ENCODE measurements at places on chromosomes 6 and 20.

- no peak for DNase-seq
Measured at GRCh38 chr6:110859335-110859792, 15.2 kb upstream of the AMD1 start.

DNA sequence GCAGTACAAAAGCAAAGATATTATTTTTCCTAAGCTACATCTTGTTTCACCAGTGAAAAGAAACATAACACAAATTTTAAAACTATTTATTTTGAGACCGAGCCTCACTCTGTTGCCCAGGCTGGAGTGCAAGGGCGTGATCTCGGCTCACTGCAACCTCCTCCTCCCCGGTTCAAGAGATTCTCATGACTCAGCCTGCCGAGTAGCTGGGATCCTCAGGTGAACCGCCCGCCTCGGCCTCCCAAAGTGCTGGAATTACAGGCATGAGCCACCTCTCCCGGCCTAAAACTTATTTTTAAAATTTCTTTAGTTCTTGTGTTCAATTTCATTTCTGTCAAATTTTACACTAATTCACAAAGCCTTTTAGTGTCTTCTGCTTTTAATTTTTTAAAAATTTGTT lies 5.9 kb downstream of the SRSF12 start:
- no peak for DNase-seq

- no peak for DNase-seq
Measured at GRCh38 chr6:21173031-21173430, 420.5 kb upstream of the SOX4 start.

DNA sequence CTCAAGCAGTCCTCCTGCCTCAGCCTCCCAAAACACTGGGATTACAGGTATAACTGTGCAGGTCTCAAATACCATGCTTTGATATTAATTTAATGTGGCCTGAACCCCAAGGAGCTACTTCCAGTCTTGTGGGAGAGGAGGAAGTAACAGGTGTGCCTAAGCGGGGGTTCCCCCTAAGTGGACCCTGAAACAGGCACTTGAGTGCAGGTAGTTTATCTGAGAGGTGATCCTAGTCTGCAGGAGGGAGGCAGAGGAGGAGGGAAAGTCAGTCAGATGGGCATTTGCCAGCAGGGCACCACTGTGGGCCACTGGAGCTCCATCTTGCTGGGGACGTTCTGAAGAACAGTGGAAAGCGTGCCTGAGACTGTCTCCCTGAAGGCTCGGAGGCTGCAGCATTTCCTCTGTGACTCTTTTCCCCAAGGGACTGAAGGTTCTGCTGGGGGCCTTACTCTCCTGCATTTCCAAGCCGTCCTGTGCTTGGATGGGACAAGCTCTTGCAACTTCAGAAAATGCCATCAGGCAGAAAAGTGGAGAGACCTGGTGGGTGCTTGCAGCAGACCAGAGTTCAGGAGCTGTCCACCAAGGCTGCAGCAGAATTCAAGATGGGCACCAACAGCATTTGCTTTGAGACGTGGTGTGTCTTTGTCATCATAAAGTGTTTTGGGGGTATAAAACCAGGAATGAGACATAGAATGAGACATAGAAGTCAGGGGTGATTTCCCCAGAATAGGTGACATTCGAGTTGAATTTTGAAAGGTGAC lies 4.6 kb upstream of the DLGAP4 start:
- DNase-seq, result no peak

- no peak for DNase-seq
Measured at GRCh38 chr6:54877713-54878317, 31.2 kb downstream of the FAM83B start.

DNA sequence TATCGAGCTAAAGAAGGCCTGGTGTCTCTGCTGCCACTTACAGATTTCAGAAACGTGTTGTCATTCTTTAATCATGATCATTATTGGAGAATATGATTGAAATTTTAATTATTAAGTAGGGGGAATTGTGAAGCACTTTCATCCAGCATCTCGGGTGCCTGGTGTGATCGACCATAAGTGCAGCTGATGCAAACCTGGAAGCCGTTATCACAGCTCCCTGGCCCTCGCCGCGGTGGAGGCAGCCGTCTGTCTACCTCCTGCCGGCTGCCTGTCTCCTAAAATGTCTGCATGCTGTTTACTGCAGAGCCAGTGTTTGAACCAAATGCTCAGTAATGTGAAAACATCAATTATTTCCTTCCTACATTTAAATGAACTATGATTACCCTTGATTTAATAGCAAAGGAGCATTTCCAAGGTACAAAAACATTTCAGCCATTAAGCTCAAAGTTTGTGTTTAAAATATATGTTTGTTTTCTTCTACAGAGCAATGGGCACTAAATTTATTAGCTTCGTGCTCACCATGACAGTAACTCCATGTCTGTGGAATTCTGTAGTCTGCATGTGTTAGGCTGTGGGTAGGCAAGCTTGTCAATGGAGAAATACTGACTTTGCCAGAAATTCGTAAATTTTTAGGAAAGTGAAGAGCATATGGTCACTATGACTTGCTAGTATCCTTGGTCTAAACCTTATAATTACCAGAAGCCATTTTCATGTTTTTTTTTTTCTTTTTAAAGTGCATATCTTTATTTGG lies 184.5 kb upstream of the AGPAT4 start:
- DNase-seq, result no peak

DNA sequence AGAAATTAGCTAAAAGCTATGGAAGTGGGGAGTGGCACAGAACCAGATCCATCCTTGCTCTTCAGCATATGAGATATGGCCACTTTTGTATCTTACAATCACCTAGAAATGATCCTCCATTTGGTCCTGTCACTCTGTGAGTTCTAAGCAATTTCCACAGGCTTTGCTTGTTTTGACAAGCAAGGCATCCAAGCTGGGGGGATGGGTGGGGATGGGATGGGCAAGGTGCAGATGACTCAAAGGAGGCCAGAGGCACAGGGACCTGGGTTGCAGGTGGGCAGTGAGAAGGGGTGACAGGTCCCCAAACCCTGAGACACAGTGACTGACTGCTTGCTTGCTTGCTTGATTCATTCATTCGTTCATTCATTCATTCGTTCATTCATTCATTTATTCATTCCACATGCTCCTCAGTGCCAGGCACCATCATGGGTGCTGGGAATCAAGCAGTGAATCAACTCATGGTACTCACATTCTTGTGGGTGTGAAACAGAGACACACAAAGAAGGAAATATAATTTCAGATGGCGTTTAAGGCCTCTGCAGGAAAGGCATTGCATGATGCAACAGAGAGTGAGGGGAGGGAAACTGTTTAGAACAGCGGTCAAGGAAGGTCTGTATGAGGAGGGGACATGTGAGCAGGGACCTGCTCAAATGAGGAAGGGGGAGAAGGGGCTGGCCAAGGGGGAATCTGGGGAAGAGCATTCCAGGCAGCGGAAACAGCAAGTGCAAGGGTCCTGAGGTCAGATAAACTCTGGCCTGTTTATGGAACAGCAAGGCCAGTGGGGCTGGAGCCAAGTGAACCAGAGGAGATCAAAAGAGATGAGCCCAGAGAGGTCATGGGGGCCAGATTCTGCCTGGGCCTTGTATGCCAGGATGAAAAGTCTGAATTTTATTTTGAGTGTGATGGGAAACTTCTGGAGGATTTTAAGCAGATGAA lies 3.4 kb downstream of the KCNB1 start:
- DNase-seq, result no peak

- no peak for DNase-seq
Measured at GRCh38 chr20:53960579-53961272, 109.7 kb downstream of the BCAS1 start.

DNA sequence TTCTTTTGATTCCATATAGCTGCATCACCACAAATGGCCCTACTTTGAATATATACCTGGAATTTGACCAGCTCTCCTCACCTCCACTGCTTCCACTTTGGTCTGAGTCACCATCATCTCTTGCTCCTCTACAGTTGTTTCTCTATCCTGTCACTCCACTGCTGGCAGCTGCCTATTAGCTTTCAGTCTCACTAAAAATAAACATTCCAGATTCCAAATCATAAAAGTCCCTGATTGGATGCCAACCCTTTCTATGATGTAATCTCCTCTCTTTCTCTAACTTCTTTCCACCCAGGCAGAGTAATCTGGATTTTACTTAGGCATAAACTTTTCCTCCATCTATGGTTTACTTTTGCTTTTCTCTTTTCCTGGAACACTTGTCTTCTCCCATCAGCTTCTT lies 49.1 kb downstream of the RFPL4B start:
- no peak for DNase-seq

- DNase-seq, result no peak
Measured at GRCh38 chr20:44810391-44811149, at the start of gene RIMS4. TSS of gene RIMS4 (minus strand) at chr20:44810546. CDS start at chr20:44810271, 275 bp downstream.

DNA sequence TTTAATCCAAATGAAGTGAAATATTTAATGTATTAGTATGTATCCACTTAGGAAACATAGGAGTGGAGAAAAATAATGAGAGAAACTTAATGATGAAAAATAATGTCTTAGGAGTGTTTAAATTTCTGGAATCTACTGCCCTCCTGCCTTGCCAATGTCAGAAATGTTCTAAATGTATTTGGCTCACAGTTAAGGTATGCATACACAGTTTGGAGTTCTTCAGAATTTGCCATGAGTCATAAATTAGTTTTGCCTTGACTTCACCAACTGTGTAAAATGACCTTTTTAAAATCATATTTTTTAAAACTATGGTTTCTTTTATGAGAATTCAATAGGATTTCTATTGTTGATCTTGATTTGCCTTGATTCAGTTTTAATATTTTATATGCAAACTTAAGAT lies 191.7 kb upstream of the HSF2 start:
- no peak for DNase-seq

- no peak for DNase-seq
Measured at GRCh38 chr6:17591287-17591686, 8.8 kb upstream of the FAM8A1 start.

DNA sequence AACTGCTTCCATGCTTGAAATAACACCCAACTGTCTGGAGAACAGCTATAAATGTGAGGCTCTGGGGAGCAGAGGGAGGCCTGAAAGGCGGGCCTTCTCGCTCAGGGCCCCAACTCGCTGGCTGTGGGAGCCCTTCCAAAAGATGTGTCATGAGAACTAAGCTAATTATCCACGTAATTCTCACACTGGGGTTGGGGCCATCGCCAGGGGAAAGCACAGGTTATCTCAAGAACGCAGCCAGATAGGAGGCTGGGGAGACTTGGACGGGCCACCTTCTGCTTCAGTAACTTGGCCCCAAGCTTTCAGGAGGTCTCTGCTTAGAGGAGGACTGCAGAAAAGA lies 1.6 kb downstream of the PXDC1 start:
- no peak for DNase-seq

All from HFF-Myc (cell line).